Neural progenitor cell (in vitro differentiated cells): ENCODE measurements at places on chromosomes 16 and 17. TPM values are rescaled to one million over a fixed set of nuclear protein-coding genes. Genes with fewer than 3 reads are reported as not detected.

The LUC7L3 gene
- total RNA-seq, result 245 and 374 TPM in 2 replicates

The HOXB2 gene
- total RNA-seq, result not detected in 2 replicates

The FAM20A gene
- 0.22 and 0.41 TPM in 2 replicates for total RNA-seq

The PITPNM3 gene
- total RNA-seq, result 2.8 and 5.0 TPM in 2 replicates

The PLD6 gene
- 0.22 and 1.2 TPM in 2 replicates for total RNA-seq

The PYY gene
- 0.40 TPM in 1 of 2 replicates, not detected in the other for total RNA-seq

DNA sequence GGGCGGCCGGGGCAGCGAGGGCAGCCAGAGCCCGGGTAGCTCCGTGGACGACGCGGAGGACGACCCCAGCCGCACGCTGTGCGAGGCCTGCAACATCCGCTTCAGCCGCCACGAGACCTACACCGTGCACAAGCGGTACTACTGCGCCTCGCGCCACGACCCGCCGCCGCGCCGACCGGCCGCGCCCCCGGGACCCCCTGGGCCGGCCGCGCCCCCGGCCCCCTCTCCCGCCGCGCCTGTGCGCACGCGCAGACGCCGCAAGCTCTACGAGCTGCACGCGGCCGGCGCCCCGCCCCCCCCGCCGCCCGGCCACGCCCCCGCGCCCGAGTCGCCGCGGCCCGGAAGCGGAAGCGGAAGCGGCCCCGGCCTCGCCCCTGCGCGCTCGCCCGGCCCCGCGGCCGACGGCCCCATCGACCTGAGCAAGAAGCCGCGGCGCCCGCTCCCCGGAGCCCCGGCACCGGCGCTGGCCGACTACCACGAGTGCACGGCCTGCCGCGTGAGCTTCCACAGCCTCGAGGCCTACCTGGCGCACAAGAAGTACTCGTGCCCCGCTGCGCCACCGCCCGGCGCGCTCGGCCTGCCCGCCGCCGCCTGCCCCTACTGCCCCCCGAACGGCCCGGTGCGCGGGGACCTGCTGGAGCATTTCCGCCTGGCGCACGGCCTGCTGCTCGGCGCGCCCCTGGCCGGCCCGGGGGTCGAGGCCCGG lies 36.1 kb upstream of the ZC3H18 start:
- peak; percentile 92 for DNase-seq

- no peak for DNase-seq
Observed at GRCh38 chr16:14095883-14096551, 24.9 kb downstream of the MRTFB start.

GRCh38 chr17:56926704-56927103 lies 12.9 kb upstream of the TRIM25 start:
- DNase-seq, result no peak

DNA sequence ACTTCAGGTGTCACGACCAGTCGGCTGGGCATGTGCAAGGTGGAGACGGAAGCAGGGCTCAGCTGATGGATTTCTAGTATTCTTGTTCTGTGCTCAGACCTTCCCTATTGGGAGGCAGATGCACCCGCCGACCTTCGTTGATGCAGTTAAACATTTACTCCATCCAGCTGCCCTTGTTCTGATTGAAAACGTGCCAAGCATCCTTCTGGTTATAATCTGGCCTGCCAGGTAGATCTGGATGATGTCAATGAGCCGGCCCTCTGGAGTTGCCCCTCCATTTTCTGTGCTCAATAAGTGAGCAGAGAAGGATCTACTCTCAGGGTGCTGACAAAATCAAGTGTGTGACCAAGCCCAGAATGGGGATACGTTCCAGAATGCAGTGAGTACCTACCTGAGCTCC lies 38.3 kb downstream of the CCDC182 start:
- no peak for DNase-seq

- peak; percentile 60 for DNase-seq
Observed at GRCh38 chr16:24834459-24835335, 11.1 kb upstream of the SLC5A11 start.

- DNase-seq, result peak; percentile 87
Observed at GRCh38 chr17:74493331-74493833, 26.9 kb downstream of the CD300A start.

- no peak for DNase-seq
Observed at GRCh38 chr16:11615748-11616447, 29.2 kb upstream of the LITAF start.

DNA sequence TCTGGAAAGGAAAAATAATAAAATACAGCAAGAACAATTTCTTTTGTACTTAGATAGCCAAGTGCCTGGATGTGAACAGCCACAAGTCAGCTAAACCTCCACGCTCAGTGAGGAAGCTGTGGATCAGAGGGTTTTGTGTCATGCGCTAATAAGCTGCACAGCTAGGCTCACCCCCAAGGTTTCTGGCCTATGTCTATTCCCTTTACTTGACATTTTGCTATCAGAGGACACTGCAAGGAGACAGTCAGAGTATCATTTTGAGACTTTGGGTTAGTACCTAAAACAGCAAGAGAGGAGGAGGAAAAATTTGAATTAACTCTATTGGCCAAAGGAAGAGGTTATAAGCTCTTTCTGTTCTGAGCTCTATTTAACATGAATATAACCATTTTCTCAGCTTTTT lies 139.3 kb downstream of the KCNJ2 start:
- DNase-seq, result no peak

DNA sequence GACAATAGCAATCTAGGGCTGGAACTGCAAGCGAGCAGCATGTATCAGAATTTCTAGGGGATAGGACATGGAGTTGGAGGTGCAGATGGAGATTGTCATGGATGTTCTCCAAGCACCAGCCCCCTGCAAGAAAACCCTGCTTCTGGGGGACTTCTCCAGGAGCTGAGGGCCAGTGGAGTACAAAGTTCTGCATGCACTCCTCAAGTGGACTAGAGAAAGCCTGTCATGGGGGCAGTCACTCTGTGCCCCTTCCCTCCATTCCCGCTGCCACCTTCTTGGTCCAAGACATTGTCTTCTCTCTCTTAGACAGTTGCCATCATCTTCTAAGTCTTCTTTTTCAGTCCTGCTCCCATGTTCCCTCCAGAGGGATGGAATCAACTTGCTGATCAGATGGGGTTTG lies 87.9 kb downstream of the AIPL1 start:
- no peak for DNase-seq

DNA sequence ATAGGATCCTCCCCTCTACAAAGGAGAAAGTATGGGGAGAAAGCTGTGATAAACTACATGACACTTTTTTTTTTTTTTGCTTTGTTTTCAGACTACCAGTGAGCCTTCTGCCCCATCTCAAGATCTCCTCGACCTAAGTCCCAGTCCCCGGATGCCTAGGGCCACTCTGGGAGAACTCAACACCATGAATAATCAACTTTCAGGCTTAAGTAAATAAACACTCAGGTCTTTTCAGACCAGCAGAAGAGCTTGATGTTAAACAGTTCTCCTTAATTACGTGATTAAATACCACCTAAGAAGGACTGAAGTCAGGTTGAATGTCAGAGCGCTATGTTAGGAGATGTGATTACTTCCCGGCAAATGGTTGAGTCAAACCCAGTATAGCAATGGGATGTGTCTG lies 31.4 kb downstream of the COX11 start:
- no peak for DNase-seq

GRCh38 chr17:2179615-2180295 lies 123.8 kb downstream of the SMG6 start:
- no peak for DNase-seq
